ENCODE measurements at places on chromosomes 2 and 18.

GRCh38 chr2:174882416-174882815, 118.1 kb upstream of the CHRNA1 start:
- no peak for DNase-seq

- no peak for DNase-seq
These were observed 46.1 kb upstream of the PLB1 start for GRCh38 chr2:28449488-28450395.

DNA sequence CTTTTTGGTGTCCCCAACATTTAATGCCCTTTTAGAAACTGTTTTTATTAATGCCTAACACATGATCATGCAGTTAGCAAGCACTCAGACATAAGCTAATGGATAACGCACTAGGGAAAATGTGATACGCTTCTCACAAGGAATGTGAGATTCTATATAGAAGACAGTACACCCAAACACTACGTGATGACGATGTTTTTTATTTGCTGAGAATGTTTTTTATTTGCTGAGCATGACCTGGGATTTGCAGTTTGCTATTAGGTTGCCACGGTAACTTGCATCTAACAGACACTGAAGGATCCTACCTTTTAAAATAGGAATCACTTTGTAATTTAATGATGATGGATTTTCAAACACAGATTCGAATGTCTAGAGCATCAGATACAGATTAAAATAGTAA, 4.9 kb downstream of the SMC6 start:
- DNase-seq = no peak

DNA sequence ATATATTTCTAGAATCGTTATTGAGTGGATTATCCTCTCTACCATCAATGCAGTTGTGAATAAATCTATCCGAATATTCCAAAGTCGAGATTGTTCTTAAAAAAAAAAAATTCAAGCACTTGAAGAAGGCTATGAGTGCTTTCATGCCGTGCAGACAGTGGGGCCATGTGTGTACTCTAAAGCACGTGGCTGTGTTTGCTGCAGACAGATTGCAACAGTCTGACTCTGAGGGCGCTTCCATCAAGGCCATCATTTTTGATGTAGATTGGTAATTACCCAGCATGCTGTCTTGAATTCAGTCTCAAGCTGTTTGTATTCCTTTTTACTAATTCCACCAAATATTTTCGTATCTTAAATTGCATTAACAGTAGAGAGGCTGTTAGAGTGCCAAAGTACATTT, 325.9 kb upstream of the LINC00305 start:
- no peak for DNase-seq
